ENCODE measurements at places on chromosomes 2 and 18.

GRCh38 chr2:220705678-220706077 lies 866.4 kb downstream of the EPHA4 start:
- DNase-seq = no peak
- H3K36me3 ChIP-seq = no peaks in the 10 kb centered on the region
- H3K27ac ChIP-seq = no peak overlapping the region
- H3K4me3 ChIP-seq = no peak overlapping the region
- peaks cover 11% of the 10 kb centered on the region for H3K27me3 ChIP-seq

- H3K36me3 ChIP-seq = no peaks in the 10 kb centered on the region
- DNase-seq = no peak
- no peaks in the 10 kb centered on the region for H3K27me3 ChIP-seq
- H3K4me3 ChIP-seq = no peak overlapping the region
- H3K4me1 ChIP-seq = no peaks in the 10 kb centered on the region
Observed at GRCh38 chr2:226220511-226220910, 579.1 kb downstream of the IRS1 start.

GRCh38 chr2:238863749-238864206 lies 15.9 kb downstream of the TWIST2 start:
- no peak overlapping the region for H3K4me3 ChIP-seq
- peaks cover 1% of the 10 kb centered on the region for H3K4me1 ChIP-seq
- peaks cover 58% of the 10 kb centered on the region for H3K27me3 ChIP-seq

DNA sequence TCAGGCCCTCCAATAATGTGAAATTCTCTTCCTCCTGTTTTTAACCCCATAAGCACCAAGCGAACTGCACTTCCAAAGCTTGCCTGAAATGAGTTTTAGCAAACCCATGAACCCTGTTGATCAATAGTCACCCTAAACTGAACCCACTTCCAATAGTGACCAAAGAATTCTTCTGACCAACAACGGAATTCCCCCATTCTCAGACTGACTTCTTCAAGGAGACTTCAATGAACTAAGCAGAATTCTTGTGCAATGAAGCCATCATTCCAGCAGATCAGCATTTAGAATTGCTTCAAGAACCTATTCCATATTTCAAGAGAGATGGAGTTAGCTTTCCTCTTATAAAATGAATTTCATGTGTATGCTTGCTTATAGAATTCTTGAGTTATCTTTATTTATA lies 176.9 kb upstream of the FN1 start:
- peaks cover 24% of the 10 kb centered on the region for H3K27me3 ChIP-seq
- H3K4me3 ChIP-seq = no peak overlapping the region
- DNase-seq = no peak

DNA sequence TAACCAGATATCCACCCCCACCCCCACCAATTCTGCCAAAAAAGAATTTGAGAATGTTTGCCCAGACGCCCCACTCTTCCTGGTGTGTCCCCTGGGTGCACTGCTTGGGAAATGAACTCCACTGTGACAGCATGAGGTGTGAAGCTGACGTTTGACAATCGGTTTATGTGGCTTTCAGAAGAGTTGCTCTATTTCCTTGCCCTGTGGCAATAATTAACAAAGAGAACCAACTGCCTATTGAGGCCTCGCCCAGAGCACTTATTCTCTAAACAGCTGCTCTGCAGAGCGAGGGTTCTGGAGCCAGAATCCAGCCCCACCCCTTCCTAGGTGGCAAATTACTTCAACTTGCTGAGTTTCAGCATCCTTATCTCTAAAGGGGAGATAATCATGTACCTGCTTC lies 115.8 kb upstream of the SIX3 start:
- H3K4me1 ChIP-seq = no peaks in the 10 kb centered on the region
- H3K36me3 ChIP-seq = no peaks in the 10 kb centered on the region
- no peak for DNase-seq
- peaks cover 12% of the 10 kb centered on the region for H3K27me3 ChIP-seq

- no peaks in the 10 kb centered on the region for H3K4me1 ChIP-seq
- H3K4me3 ChIP-seq = no peak overlapping the region
- no peaks in the 10 kb centered on the region for H3K27me3 ChIP-seq
- H3K27ac ChIP-seq = no peak overlapping the region
Observed at GRCh38 chr2:103594823-103595222, 833.0 kb downstream of the TMEM182 start.

- H3K27ac ChIP-seq = no peak overlapping the region
- no peak for DNase-seq
- no peaks in the 10 kb centered on the region for H3K36me3 ChIP-seq
- H3K4me3 ChIP-seq = no peak overlapping the region
- no peaks in the 10 kb centered on the region for H3K27me3 ChIP-seq
Observed at GRCh38 chr2:157259386-157259785, 1.9 kb downstream of the GALNT5 start.

GRCh38 chr2:226873051-226873620 lies 37.3 kb downstream of the RHBDD1 start:
- H3K4me3 ChIP-seq = no peak overlapping the region
- H3K4me1 ChIP-seq = peaks cover 12% of the 10 kb centered on the region

DNA sequence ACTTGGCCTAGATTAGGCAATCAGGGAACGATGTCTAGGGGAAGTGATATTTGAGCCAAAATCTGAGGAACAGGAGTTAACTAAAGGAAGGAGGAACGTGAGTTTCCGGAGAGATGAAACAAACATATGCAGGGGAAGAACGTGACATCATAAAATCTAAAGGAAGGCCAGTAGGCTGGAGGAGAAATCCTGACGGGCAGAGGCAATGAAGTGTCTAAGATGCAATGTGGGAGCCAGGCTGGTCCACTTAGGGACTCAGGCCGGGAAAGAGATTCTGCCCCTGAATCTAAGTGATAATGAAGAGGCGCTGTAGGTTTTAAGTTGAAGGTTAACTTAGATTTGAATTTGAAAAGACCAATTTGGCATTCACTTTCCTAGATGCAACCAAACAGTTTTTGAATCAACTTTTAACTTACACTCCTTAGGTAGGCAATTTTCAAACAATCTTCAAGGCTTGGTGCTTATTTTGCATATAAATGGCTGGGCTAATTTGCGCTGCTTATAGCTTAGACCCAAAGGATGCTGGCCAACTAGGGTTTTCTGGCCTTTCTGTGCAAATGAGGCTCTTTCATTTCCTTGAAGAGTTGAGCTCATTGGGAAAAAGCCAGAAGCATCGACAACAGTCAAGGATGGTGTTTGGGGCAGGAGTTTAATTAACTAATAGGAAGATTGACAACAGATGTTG lies 221.7 kb downstream of the SOX11 start:
- no peak for DNase-seq
- H3K4me1 ChIP-seq = no peaks in the 10 kb centered on the region
- H3K36me3 ChIP-seq = no peaks in the 10 kb centered on the region
- no peak overlapping the region for H3K27ac ChIP-seq
- H3K4me3 ChIP-seq = no peak overlapping the region
- no peaks in the 10 kb centered on the region for H3K27me3 ChIP-seq

- H3K27me3 ChIP-seq = no peaks in the 10 kb centered on the region
- peaks cover 4% of the 10 kb centered on the region for H3K36me3 ChIP-seq
- H3K27ac ChIP-seq = peak overlapping the region; percentile 50
- peaks cover 40% of the 10 kb centered on the region for H3K4me1 ChIP-seq
- no peak for DNase-seq
Observed at GRCh38 chr2:234033174-234033573, 17.3 kb upstream of the SPP2 start.

DNA sequence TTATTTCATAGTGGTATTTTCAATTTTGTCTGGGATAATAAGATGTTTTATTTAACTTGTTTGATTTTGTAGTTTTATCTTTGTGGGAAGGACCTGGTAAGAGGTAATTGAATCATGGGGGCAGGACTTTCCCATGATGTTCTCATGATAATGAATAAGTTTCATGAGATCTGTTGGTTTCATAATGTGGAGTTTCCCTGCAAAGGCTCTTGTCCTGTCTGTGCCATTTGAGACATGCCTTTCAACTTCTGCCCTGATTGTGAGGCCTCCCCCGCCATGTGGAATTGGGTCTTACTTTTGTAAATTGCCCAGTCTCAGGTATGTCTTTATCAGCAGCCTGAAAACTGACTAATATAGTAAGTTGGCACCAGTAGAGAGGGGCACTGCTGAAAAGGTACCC lies 77.8 kb upstream of the ARHGAP15 start:
- DNase-seq = no peak
- H3K36me3 ChIP-seq = no peaks in the 10 kb centered on the region
- H3K27me3 ChIP-seq = peaks cover 18% of the 10 kb centered on the region

DNA sequence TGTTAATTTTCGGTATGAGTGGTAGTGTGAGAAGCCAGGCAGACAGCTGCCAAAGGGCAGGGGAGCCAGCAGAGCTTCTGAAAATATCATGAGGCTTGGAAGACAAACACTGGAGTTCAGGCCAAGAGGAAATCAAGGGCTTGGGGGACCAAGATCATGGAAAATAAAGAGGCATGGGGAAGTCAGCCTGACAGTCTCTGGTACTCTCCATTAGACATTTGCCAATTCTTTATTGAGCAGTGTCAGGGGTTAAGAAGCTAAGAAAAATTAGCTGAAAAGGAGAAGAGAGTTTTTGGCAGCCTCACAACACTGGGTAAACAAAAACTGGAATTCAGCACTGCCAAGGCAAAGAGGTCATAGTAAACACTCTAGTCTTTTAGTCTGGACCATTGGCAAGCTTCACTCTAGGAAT lies 612.7 kb downstream of the EPHA4 start:
- no peak for DNase-seq
- no peak overlapping the region for H3K4me3 ChIP-seq
- no peaks in the 10 kb centered on the region for H3K4me1 ChIP-seq
- H3K27me3 ChIP-seq = peaks cover 19% of the 10 kb centered on the region

DNA sequence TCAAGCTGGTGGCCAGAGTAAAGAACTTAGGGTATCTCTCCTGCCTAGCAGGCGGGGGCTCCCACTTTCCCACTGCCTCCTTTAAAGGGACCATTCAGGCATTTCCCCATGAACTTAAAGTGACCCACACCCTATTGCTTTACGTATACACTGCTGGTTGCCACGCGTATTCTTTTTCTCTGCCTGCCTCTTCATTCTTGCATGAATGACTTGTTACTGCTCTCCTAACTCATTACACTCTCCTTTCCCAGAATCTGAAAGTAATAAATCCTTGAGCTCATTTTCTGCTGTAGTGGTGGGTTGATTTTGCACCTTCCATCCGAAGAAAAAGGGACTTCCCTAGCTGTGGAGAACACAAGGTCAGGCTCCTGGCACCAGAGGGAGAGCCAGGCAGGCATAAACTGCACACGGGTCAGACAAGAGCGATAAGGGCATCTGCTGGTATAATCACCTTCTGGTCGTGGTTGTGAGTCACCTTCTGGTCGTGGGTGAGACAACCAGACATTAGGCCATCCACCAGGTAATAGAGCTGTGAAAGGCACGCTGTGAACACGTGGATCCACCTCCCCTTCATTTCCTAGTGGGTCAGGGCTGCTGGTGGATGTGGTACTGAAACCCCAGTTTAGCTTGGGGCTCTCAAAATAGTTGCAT lies 950.3 kb downstream of the SOCS6 start:
- no peak overlapping the region for H3K4me3 ChIP-seq
- DNase-seq = no peak
- H3K27me3 ChIP-seq = no peaks in the 10 kb centered on the region
- H3K27ac ChIP-seq = no peak overlapping the region

DNA sequence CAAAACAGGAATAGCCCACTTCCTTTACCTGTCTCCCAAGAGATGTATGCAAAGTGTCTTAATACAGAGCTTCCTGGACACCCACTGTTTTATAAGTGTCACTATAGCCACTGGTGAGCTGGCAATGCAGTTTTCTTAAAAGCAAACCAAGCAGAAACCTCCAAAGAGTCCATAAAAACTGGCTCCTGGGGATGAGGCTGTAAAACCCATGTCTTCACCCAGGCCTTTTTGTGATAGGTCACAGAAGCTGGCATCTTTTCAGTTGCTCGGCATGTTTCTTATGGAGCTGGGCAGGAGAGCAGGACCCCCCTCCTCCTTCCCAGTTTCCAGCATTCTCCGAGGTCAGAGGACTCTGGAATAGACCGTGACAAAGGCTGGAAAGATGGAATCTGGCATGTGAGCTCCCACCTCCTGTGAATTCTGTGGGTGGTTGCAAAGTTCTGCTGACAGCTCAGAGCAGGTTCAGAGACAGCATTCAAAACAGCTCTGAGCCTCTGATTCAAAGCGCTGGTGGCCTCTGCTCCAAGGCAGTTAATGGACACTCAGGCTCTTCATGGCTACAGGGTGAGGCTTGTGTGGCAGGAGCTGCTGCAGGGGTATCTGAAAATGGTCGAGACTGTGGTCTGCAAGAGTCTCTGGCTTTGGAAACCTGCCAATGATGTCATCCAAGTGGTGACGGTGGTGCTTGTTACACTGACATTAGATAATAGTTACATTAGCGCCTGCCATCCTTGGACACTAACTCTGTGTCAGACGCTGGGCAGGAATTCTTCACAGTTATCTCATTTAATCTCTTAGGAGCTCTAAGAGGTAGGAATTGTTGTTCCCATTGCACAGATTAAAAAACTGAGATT lies 283.4 kb downstream of the CLIP4 start:
- no peak overlapping the region for H3K4me3 ChIP-seq
- no peak overlapping the region for H3K27ac ChIP-seq
- no peak for DNase-seq
- peaks cover 69% of the 10 kb centered on the region for H3K27me3 ChIP-seq
- peaks cover 3% of the 10 kb centered on the region for H3K36me3 ChIP-seq

DNA sequence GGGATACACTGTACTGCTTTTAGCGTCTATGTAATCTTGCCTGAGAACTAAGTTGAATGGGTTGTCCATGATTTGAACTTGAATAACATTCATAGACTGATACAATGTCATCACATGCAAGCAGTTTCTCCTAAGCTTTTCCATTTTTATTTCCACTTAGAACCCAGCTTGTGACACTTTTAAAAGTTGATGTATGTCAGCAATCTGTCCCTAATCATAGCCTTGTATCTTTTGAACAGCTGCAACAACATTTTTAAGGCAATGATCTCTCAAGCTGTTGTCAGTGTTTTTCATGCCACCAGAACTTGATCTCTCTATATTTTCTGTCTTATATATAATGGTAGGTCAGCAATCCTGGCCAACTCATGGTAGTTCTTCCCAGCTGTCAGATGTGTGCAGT lies 185.0 kb downstream of the DOK6 start:
- H3K27me3 ChIP-seq = peaks cover 30% of the 10 kb centered on the region
- no peaks in the 10 kb centered on the region for H3K4me1 ChIP-seq
- H3K4me3 ChIP-seq = no peak overlapping the region

- H3K27ac ChIP-seq = peak overlapping the region; percentile 19
- no peak overlapping the region for H3K4me3 ChIP-seq
- H3K36me3 ChIP-seq = peaks cover 30% of the 10 kb centered on the region
- peaks cover 36% of the 10 kb centered on the region for H3K4me1 ChIP-seq
- H3K27me3 ChIP-seq = no peaks in the 10 kb centered on the region
Observed at GRCh38 chr18:2564373-2564772, 6.9 kb downstream of the METTL4 start.

DNA sequence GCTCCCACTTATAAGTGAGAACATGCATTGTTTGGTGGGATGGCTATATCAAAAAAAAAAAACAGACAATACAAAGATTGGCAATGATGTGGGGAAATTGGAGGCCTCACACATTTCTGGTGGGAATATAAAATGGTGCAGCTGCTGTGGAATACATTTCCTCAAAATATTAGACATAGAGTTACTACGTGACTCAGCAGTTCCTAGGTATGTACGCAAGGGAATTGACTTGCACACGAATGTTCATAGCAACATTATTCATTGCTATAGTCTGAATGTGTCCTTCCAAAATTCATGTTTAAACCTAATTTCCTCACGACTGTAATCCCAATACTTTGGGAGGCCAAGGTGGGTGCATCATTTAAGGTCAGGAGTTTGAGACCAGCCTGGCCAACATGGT lies 2.3 kb upstream of the ARHGEF33 start:
- H3K4me3 ChIP-seq = no peak overlapping the region
- H3K27me3 ChIP-seq = no peaks in the 10 kb centered on the region
- no peaks in the 10 kb centered on the region for H3K4me1 ChIP-seq
- no peak for DNase-seq
- H3K27ac ChIP-seq = no peak overlapping the region
- H3K36me3 ChIP-seq = no peaks in the 10 kb centered on the region

Measured in effector memory CD8-positive, alpha-beta T cell (primary cell).